ENCODE measurements at places on chromosomes 1 and 21.

GRCh38 chr1:191174298-191174697 is 696.6 kb upstream of the BRINP3 start:
- DNase-seq: no peak

- DNase-seq: peak; percentile 82
Measured at GRCh38 chr1:236821091-236821627, 26.1 kb downstream of the MTR start.

- DNase-seq: no peak
Measured at GRCh38 chr1:88753506-88753905, 69.4 kb downstream of the PKN2 start.

- no peak for DNase-seq
Measured at GRCh38 chr1:84703431-84703830, 13.2 kb upstream of the SSX2IP start.

- DNase-seq: peak; percentile 28
Measured at GRCh38 chr1:19764848-19765247, 34.9 kb downstream of the TMCO4 start.

DNA sequence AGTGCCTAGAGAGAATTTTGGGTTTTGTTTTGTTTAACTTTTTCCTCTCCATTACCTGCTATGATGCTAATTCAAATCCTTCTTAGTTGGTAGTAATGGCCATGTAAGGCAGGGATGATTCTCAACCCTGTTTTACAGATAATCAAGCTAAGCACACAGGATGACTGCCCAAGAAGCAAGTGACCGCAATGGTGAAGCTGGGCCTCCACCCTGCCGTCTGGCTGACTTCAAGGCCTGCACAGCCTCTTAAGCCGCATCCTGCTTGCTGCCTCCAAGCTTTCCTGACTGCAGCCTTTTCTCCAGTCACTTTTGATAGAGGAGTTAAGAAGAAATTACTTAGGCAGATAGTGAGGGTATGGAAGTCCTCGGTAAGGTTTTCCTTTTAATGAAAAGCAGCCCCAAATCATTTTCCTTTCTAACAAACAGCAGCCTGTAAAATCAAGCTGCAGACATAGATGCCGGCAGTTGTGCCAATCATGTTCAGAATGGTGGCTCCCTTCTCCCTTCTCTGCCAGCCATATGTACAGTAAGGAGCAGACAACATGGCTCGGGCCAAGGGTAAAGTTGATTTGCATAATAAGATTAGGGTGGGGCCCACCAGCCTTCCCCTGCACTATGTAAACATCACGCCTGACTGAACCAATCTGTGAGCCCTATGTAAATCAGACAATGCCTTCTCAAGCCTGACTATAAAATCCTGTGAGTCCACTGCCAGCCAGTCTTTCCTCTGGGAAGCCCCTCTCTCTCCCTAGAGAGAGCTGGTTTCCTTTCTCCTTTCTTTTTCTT is 8.8 kb upstream of the CTBS start:
- DNase-seq: peak; percentile 76

DNA sequence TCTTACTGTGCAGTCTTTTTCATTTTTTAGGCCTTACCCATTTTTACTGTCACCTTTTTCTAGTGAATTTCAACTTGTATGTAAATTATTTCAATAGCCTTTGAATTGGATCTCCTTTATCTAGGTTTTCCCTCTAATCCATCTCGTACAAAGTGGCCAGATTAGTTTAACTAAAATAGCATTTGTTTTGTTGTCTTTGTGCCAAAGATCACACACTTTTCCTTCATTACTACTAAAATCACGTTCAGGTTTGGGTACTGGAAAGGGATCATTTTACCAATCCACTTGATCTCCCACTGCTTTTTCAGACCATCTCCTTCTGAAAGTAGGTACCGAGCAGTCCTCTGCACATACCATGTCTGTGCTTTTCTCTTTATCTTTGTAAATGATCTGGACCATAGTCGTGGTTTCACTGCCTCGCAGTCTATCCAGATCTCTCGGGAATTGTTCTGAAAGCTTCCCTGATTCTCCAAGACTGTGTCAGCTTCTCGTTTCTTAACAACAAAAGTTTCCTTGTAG is 20.1 kb downstream of the KDM1A start:
- DNase-seq: no peak

- DNase-seq: no peak
Measured at GRCh38 chr1:160169553-160170399, 18.4 kb downstream of the ATP1A4 start.

DNA sequence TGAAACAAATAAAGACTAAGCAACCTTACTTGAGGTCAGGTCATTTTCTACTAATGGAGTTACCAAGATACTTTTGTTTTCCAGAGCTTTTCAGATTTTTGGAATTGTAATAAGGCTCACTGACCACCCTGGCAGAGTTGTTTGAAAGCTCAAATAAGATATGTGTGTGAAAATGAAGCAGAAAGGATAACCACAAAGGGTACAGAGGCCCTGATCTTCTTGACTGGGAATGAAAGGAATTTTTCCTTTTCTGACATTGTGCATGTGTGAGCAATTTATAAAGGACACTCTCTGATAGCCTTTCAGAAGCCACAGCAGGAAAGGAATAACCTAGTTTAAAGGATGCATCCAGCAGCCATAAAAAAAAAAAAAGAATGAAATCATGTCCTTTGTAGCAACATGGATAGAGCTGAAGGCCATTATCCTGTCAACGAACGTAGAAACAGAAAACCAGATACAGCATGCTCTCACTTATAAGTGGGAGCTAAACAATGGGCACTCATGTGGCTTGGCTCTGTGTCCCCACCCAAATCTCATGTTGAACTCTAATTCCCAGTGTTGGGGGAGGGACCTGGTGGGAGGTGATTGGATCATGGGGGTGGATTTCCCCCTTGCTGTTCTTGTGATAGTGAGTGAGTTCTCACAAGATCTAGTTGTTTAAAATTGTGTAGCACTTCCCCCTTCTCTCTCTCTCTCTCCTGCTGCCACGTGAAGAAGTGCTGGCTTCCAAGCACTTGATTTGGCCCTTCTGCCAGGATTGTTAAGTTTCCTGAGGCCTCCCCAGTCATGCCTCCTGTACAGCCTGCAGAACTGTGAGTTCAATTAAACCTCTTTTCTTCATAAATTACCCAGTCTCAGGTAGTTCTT is 3.1 kb upstream of the SRP9 start:
- DNase-seq: peak; percentile 59

DNA sequence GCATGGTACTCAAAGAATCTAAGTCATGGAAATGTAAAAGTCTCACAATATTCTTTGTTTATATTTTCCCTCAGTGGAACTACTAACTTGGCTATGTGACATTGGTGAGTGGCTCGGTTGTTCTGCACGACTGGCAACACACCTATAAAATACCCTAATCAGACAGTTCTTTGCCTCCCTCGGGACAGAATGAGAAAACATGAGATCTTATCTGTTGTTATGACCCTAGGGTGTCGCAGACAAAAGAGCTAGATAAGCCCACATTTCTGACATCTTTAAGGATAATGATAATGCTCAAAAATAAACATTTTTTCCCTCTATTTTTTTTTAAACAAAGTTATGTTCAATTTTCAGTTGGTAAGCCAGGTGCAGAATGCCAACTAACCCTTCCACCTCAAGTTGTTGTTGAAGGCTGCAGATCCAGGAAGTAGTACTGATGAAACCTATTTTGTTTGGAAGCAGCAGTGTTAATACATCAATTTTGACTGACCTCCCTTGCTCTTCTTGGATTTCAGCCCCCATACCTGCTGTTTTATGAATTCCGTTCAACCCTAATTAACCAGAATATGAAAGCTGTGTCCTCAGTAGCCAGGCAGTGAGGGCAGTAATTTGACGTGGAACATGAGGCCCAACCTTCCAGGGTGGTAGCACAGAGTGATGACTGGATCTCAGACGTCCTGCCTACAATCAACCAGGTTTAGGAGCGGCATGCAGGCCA is 108.7 kb upstream of the DUSP10 start:
- DNase-seq: no peak

GRCh38 chr1:153353226-153353947 is 4.3 kb upstream of the S100A9 start:
- DNase-seq: no peak

Data from fibroblast of villous mesenchyme (primary cell).